ENCODE measurements at places on chromosomes 16 and 17.

GRCh38 chr17:68670967-68671693 lies 70.0 kb upstream of the FAM20A start:
- no peak for DNase-seq

DNA sequence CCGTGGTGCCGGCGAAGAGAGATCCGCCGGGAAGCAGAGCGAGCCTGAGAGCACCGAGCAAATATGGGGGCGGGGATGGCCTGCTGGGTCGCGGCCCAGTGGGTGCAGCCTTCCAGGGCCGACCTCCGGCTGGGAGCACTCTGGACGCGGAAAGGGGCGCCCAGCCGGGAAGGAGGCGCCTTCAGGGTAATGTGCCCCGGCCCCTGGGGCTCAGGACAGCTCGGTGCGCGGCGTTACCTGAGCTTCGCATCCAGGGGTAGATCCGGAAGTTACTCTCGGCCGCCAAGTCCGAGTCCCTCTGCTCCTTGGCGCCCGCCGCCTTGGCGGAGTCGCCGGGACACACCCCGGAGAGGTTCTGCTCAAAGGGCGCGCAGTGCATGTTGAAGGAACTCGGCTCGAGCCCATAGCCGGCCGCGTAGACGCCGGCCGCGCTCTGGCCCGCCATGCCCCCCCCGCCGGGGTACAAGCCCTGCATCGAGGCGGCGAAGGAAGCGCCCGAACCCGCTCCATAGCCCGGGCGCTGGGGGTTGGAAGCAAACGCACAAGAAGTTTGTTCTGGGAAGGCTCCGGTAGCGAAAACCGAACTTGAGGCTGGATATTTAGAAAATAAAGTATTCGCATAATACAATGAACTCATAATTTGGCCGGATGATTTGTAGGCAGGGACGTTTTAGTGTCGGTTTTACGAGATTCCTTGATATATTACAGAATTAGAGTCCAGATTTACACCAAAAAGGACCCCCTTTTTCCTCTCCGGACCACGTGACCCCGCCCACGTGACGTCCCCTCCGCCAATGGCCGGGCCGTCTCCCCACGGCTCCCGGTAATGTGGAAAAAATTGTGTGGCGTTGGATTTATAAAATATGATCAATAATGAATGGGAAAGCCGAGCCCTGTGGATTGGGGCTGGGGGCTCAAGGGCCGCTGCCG lies at the start of gene HOXB7:
Gene HOXB7, minus strand, starts transcription at position 736 of the 930 bp plus-strand sequence. Its CDS starts 99 bp downstream, at position 637.
- DNase-seq = no peak

DNA sequence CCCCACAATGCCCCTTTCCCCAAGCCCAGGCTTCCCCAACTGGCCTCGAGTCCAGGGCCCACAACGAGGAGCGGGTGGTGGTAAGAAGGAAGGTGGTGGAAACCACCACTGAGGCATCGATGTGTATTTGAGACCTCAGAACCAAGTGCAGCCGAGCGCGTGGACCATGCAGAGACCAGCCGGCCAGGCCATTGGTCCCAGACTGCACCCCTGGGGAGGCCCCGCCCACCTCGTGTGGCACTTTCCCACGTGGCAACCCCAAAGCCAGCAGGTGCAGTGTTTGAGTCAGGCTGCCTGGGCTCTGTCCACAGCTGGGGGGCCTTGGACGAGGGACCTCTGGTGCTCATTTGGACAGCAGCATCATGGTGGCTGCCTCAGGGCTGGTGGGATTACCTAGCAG lies 28.1 kb upstream of the BAHCC1 start:
- DNase-seq = no peak

GRCh38 chr16:23342083-23342640 lies 40.1 kb downstream of the SCNN1B start:
- DNase-seq = no peak

GRCh38 chr17:5138616-5139457 lies 23.0 kb downstream of the USP6 start:
- no peak for DNase-seq
